ENCODE measurements at places on chromosomes 4 and X.
A peak's percentile ranks its signal among the peaks of the same experiment; 100 is the strongest.

DNA sequence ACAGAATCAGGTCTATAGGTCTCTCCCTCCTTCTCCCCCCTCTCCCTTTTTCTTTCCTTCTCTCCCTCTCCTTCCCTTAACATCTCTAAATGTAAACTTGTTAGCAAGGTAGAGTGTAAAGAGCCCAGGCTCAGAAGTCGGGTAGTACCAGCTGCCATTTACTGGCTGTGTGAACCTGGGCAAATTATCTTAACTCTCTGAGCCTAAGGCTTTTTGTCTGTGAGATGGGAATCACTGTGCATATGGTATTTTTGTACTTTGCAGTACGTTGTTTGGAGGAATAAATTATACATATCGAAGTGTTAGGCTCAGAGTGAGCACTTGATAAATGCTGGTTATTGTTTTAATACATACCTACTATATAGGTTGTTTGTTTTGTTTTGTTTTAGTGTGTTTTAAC, 154.0 kb downstream of the RBMX2 start:
- H3K36me3 ChIP-seq = no peaks in the 10 kb centered on the region
- H3K27ac ChIP-seq = no peak overlapping the region
- no peak overlapping the region for H3K4me3 ChIP-seq

- H3K27ac ChIP-seq = no peak overlapping the region
- DNase-seq = no peak
- no peaks in the 10 kb centered on the region for H3K36me3 ChIP-seq
These were observed 49.8 kb upstream of the HSD17B10 start for GRCh38 chrX:53483838-53484405.

- DNase-seq = no peak
- H3K4me1 ChIP-seq = no peaks in the 10 kb centered on the region
- H3K36me3 ChIP-seq = no peaks in the 10 kb centered on the region
- no peaks in the 10 kb centered on the region for H3K27me3 ChIP-seq
- no peak overlapping the region for H3K27ac ChIP-seq
These were observed 544.0 kb upstream of the ADGRL3 start for GRCh38 chr4:60656171-60656570.

DNA sequence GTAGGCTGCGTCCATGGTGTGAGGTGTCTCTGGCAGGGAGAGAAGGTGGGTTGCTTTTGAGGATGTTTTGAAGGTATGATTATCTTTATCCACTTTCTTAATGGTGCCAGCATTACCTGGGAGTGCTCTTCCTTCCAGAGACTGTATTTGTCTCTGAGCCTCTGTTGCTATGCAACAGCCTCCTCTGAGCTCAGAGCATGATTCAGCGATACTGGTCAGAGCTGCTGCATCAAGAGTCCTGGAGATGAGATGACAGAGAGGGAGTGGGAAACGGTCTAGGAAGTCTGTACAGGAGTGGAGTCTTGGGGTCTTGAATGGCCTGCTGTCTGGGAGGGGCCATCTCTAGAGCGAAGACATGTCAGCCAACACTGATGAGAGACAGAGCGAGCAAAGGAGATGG, 104.4 kb upstream of the RAB40AL start:
- H3K27ac ChIP-seq = no peak overlapping the region
- H3K36me3 ChIP-seq = peaks cover 5% of the 10 kb centered on the region
- no peak overlapping the region for H3K4me3 ChIP-seq
- H3K4me1 ChIP-seq = no peaks in the 10 kb centered on the region

DNA sequence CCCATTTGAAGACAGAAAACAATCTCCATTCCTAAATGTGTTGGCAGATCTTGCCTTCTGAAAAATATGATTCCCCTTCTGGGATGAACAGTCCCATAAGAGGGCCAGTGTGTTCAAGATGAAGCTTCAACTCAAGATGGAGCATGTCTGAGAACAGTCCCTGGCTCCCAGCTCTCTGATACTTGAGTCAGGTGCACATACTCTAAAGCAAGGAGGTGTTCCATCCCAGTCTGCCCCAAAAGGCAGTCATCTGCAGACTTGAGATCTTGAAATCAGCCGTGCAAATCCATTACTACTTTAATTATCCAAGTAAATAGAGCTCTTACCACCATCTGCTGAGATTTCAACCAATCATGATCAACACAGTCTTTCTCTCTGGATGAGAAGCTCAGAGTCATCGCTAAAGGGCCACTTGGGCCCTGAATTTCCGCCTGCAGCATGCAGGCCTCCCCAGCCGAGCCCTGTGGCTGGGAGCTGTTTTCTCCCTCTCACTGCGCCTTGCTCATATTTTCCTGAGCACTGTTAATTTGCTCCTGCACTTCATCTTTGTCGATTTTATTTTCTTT, 22.2 kb downstream of the CCDC149 start:
- H3K27ac ChIP-seq = no peak overlapping the region
- H3K4me1 ChIP-seq = no peaks in the 10 kb centered on the region
- DNase-seq = no peak
- H3K36me3 ChIP-seq = no peaks in the 10 kb centered on the region
- peaks cover 9% of the 10 kb centered on the region for H3K27me3 ChIP-seq

GRCh38 chrX:39149761-39150160, 348.5 kb downstream of the MID1IP1 start:
- no peak overlapping the region for H3K27ac ChIP-seq
- peaks cover 59% of the 10 kb centered on the region for H3K4me1 ChIP-seq
- no peak overlapping the region for H3K4me3 ChIP-seq
- no peaks in the 10 kb centered on the region for H3K27me3 ChIP-seq
- no peaks in the 10 kb centered on the region for H3K36me3 ChIP-seq

- no peaks in the 10 kb centered on the region for H3K36me3 ChIP-seq
- DNase-seq = no peak
- H3K27me3 ChIP-seq = peaks cover 6% of the 10 kb centered on the region
- H3K4me3 ChIP-seq = no peak overlapping the region
- H3K27ac ChIP-seq = no peak overlapping the region
- H3K4me1 ChIP-seq = peaks cover 29% of the 10 kb centered on the region
These were observed 51.6 kb downstream of the MAML3 start for GRCh38 chr4:140102421-140102820.

- H3K27me3 ChIP-seq = no peaks in the 10 kb centered on the region
- H3K27ac ChIP-seq = no peak overlapping the region
- no peaks in the 10 kb centered on the region for H3K4me1 ChIP-seq
- no peak overlapping the region for H3K4me3 ChIP-seq
- DNase-seq = no peak
These were observed 249.9 kb downstream of the PRDM5 start for GRCh38 chr4:120672558-120673147.

- no peak overlapping the region for H3K27ac ChIP-seq
- H3K4me3 ChIP-seq = no peak overlapping the region
- no peak for DNase-seq
- no peaks in the 10 kb centered on the region for H3K36me3 ChIP-seq
- H3K4me1 ChIP-seq = no peaks in the 10 kb centered on the region
These were observed 441.1 kb downstream of the KCNIP4 start for GRCh38 chr4:21507439-21507838.

DNA sequence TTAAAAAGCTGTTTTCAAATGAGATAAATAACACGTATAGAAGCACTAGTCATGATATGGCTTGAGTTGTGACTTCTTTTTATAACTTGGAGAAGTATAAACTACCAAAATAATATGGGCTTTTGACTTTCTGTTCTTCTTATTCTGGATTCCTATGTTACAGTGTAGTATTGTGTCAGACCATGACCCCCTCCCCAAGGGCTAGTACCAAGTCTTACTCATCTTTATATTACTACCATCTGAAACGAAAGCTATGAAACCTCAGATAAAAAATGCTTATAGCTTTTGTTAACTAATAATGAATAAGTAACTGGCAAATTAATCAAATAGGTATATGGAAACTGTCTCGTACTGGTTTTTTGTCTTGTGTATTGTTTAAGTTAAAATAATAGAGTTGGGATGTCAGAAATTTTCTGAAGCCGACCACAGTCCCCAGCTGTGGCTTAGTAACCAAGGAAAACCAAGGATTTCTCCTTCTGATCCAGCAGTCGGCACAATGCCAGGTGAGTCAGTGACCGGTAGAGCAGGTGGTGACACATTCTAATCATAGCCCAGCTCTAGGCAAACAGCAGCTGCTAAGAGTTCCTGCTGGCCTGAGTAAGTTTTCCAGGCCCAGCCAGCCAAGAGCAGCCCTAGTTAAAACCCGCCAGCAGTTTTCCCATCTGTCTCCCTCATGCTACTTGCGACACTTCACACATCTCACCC, 163.3 kb upstream of the PRDX4 start:
- DNase-seq = no peak
- H3K4me1 ChIP-seq = no peaks in the 10 kb centered on the region
- H3K27ac ChIP-seq = no peak overlapping the region
- H3K27me3 ChIP-seq = no peaks in the 10 kb centered on the region
- no peaks in the 10 kb centered on the region for H3K36me3 ChIP-seq

DNA sequence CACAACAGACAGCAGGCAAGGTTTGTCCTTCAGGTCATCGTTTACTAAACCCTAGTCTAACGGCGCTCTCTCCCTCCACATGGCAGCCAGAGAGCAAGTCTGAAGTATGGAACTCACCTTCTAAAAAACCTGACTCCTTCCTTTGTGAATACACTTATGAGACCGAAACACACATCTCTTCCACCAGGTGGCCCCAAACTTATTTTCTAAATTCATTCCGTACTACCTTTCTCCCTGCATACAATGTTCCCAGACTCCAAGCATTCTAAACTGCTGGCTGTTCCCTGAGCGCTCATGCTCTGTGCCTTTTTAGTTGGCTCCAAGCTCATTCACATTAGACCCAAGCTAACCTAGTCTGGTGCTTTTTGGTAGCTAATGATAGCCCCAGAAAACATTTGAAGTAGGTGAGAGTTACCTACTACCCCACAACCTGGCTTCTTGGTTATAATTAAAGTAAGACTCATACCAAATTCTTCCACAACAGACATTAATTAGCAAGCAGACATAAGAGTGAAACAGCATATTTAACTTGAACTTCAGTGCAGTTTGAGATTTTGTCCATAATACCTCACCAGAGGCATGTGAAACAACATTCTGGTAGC, 67.6 kb upstream of the DCLK2 start:
- no peak overlapping the region for H3K4me3 ChIP-seq
- H3K4me1 ChIP-seq = peaks cover 2% of the 10 kb centered on the region
- no peak overlapping the region for H3K27ac ChIP-seq

GRCh38 chrX:13257223-13258051, 62.4 kb downstream of the ATXN3L start:
- H3K27me3 ChIP-seq = peaks cover 17% of the 10 kb centered on the region
- H3K4me3 ChIP-seq = peak overlapping the region; percentile 35

GRCh38 chr4:142126890-142127497, 490.6 kb downstream of the IL15 start:
- no peaks in the 10 kb centered on the region for H3K4me1 ChIP-seq
- no peak overlapping the region for H3K27ac ChIP-seq
- no peaks in the 10 kb centered on the region for H3K36me3 ChIP-seq
- H3K4me3 ChIP-seq = no peak overlapping the region

Measured in stimulated activated naive B cell treated with anti-CD40 and anti-IgM and Interleukin-4, amounts not matched to agents 10 μg/mL and 1 μg/mL and 100 μg/mL, for 72 hours (primary cell).